Activated naive CD4-positive, alpha-beta T cell treated with anti-CD3 and anti-CD28 coated beads, Interleukin-2, amount 50 U/mL, for 72 hours (primary cell): ENCODE measurements at places on chromosomes 5 and 9. TPM values are rescaled to one million over a fixed set of nuclear protein-coding genes. Genes with fewer than 3 reads are reported as not detected.
A peak's percentile ranks its signal among the peaks of the same experiment; 100 is the strongest.

Gene PCDHA4
- total RNA-seq: not detected

Gene SPATA31C1
- not detected for total RNA-seq

Gene PGM5
- not detected for total RNA-seq

Gene ANKRD20A1
- 2.1 TPM for total RNA-seq

Gene DNAJC25
- 4.4 TPM for total RNA-seq

Gene RLN1
- 1.7 TPM for total RNA-seq

Gene ST8SIA4
- total RNA-seq: 21.2 TPM

DNA sequence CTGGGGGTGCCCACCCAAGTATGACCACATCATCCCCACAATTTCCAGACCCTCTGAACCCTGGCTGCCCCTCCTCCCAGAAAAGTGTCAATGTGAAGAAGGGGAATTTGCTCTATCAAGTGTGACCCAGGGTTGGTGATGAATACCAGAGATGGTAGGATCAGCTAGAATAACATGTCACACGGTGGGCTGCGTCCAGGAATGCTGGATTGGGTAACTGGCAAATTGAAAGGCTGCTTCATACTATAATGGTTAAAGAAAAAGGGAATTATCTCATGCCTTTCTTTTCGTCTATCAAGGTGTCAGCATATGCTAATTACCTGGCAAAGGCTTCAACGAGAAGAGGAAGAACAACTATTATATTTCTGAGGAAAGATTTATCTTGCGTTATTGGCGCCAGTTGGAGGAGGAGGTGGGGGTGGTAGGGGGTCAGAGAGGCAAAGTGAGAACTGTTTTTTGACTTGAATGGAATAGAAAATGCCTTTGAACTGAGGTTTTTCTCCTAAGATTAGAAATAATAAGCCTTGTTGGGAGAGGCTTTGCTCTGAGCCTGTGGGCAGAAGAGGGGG is 27.8 kb upstream of the ARAP3 start:
- no peak for DNase-seq

GRCh38 chr9:74770508-74771261 is 117.0 kb downstream of the TRPM6 start:
- peak; percentile 30 for DNase-seq

GRCh38 chr5:172911628-172911880 is 47.7 kb upstream of the RPL26L1 start:
- DNase-seq: no peak

GRCh38 chr5:114089259-114089658 is 272.6 kb upstream of the KCNN2 start:
- no peak for DNase-seq

DNA sequence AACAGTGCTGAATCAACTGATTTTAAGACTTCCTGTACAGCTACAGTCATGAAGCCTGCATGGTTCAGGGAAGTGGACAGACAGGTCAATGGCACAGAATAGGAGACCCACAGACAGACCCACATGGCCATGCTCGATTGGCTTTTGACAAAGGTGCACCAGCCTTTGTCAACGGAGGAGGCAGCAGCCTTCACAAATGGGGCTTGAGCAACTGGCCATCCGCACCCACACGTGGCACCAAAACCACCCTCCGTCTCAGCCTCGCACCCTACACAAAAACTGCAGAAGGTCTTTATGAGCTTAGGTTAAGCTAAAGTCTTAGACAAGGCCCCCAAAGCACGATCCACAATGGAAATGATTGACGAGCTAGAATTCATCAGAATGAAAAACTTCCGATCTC is 59.5 kb upstream of the UBAC1 start:
- no peak for DNase-seq

DNA sequence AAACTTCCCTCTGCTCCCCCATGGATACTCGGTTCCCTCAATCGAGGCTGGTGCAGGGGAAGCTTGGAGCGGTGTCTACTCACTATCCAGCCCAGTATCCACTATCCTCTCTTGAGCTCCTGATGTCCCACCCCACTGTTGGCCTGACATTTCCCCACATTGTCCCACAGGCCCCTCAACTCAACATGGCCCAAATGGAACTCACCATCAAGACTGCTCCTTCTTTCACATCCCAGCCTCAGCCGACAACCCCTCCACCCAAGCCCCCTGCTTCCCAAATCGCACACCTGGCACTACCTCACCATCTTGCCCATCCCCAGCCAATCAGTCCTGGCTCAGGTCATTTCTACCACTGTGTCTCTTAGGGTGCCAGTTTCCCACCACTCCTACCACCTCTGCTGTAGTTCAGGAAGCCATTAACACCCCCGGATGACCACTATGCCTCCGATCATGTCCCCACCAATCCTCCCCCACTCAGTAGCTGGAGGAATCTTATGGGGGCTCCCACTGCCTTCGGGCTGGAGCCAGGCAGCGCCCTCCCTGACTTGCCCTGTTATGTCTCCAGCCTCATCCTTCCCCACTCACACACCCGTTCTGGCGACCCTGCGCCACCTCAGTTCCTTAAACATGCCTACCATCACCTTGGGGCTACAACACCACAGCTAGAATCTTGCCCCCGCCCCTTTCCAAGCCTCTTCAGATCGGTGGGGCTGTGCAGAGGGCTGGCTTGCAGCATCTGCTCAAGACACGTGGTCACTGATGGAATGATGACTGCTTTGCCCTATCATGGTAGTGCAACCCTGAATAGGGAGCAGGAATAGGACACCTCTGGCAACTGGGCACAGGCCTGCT is 273.6 kb downstream of the FSTL4 start:
- no peak for DNase-seq
